ENCODE measurements at places on chromosomes 11 and 22.

- DNase-seq, result no peak
Measured at GRCh38 chr11:104823657-104824056, 74.6 kb downstream of the CASP12 start.

DNA sequence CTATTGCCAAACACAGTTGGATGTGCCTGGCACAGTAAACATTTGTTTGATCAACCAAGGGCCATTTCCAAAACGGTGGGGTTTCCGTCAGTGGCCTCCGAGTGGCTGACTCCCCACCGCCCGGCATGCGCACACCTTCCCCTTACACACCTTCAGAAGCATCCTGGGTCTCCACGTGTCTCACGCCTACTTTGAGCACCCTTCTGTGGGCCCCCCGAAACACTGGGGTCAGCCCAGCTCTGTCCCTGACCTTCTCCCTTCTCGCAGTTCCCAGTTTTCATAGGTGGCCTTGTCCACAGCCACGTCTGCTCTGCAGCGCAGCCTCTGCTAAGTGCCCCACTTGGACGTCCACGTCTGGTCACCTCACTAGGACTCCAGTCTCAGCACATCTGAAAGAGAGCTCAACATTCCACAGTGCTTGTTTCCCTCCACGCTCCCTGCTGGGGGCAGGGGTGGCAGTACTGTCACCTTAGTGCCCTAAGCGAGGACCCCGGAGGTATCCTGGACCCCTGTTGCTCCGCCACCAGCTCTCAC lies 13.2 kb upstream of the SHANK2 start:
- no peak for DNase-seq

GRCh38 chr11:11505190-11505589 lies 116.6 kb downstream of the GALNT18 start:
- DNase-seq, result no peak

DNA sequence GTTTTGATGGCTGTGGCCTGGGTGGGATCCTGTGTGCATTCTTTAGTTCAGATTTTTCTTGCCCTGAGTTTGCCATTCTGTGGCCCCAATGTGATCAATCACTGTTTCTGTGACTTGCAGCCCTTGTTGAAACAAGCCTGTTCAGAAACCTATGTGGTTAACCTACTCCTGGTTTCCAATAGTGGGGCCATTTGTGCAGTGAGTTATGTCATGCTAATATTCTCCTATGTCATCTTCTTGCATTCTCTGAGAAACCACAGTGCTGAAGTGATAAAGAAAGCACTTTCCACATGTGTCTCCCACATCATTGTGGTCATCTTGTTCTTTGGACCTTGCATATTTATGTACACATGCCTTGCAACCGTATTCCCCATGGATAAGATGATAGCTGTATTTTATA lies 620 bp downstream of the OR4C16 start:
- no peak for DNase-seq

DNA sequence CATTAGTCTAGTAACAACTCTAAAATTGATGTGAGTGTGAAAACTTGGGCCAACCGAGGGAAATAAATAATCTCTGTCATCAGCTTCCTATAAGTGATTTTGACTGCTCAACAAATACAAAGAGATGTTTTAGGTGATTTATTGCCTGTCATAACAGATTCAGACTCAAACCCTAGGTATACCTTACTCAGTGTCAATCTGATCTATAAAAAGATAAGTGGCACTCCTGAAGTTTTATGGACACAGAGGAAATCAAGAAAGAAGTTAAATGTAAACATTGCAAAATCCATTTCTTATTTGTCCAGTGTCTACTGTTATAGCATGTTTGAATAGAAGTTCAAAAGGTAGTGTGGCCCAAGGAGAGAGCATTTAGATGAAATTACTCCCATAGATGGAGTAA lies 30.4 kb upstream of the TYR start:
- DNase-seq, result no peak

- no peak for DNase-seq
Measured at GRCh38 chr11:43930868-43931716, 11.3 kb upstream of the C11orf96 start.

DNA sequence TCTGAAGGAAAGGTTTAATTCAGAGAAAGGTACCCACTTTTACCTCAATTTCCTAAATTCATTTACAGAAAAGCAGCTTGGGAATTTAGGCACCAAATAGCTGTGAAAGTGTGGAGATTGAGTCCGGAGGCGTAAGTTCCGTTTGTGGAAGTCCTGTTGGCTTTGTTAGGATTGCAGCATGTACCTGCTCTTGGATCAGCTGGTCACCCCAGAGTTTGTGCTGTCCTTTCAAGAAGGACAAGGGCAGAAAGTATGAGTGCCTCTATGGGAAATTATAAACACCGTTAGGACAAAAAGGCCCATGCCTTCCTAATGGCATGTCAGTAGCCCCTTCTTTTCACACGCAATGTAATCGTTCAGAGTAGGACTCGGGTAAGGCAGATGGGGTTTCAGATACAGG lies 97.8 kb downstream of the SCN3B start:
- no peak for DNase-seq

- DNase-seq, result peak; percentile 16
Measured at GRCh38 chr11:14270690-14271542, 88.1 kb downstream of the RRAS2 start.

DNA sequence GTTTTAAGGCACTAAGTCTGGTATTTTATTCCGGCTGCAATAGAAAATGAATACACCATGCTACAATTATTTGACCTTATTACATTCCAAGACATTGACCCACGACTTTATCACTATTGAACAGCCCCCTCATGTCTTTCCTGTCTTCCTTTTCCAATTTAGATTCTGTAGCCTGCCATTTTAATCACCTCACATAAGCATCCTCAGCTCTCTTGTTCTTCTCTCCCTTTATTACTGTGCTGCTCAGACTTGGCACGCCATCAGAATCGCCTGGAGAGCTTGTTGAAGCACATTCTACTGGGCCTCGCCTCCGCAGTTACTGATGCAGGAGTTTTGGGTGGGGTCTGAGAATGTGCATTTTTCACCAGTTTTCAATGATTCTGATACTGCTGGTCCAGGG lies 38.7 kb upstream of the SWAP70 start:
- DNase-seq, result no peak

DNA sequence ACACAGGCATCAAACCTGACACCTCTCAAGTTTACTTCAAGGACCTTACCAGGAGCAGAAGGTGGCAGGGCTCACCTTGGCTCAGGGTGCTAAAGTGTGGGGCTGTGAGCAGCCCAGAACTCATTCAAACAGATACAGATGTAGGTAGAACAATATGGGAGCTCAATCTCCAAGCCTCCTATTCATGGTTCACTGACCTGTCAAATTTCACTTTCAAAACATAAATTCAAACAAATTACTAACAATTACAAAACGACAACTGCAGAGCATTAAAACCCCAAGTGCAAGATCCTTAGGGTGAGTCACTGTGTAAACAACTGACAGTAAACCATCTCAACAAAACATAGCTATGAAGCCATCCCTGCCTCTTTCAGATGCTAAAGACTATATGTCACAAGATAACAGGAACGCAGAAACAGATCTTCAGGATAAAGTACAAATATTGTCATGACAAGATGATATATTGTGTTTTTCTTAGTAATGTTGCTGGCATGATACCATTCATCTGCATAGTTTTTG lies 303.5 kb upstream of the ANO3 start:
- no peak for DNase-seq

DNA sequence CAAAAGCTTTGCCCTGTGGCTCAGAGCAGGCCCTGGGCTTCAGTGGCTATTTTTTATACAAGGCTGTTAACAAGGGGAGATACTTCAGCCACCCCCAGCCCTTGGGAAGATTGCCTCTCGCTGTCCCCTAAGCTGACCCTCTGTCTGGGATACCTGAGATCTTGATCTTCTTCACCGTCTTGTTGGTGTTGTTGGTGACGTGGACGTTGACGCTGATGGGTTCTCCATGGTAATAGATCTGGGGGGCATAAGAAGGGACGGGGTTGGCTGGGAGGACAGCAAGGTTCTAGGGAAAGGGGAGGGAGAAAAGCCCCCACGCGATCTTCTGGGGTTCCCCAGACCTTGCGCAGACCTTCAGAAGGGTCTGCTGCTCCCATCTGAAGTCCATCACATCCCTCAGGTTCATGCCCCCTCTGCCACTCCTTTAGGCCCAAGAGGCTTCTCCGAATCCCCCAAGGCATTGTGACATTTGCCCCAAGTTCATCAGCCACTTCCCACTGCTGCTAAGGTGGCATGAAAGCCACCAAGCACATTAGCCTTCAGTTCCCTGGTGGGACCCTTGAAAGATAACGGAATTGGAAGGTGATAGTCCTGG lies 36.7 kb downstream of the TPBGL start:
- DNase-seq, result no peak

GRCh38 chr11:25357133-25357532 lies 860.3 kb downstream of the LUZP2 start:
- no peak for DNase-seq

GRCh38 chr22:46309526-46310085 lies 12.9 kb downstream of the GTSE1 start:
- DNase-seq, result no peak

GRCh38 chr11:57652662-57653061 lies 3.0 kb upstream of the YPEL4 start:
- DNase-seq, result no peak

Measured in activated naive CD8-positive, alpha-beta T cell treated with anti-CD3 and anti-CD28 coated beads, Interleukin-2, amount 50 U/mL, for 24 hours (primary cell).